ENCODE measurements at places on chromosomes 12 and 14.
A peak's percentile ranks its signal among the peaks of the same experiment; 100 is the strongest.

GRCh38 chr14:60331201-60332045 lies 82.4 kb downstream of the PPM1A start:
- peak; percentile 89 for DNase-seq

GRCh38 chr14:72663956-72664650 lies 229.8 kb downstream of the DPF3 start:
- no peak for DNase-seq

DNA sequence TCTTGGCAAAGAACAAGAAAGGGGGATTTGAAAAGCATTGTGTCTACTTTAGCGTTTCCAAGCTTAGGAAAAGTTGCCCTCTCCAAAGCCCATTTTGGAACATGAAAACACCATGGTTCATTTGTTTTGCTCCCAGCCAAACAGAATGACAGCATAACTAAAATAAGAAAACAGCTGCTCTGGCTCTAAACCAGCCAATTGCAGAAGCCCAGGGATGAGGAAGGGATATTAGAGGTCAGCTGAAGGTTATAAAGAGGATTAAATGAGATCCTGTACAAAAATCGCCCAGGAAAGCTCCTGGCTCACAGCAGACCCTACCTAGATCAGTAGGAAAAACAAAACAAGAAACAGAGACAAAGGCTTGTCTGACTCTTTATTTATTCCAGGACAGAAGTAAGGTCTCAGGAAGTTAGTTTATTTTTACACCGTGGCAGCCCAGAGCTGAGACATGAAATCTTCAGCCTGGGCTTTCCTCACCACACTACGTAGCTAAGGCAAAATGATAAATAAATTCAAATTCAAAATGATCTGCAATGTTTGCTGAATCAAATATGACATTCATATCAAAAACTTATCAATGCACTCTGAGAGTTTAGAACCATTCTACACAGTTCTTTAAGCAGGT lies 25.9 kb downstream of the SPX start:
- no peak for DNase-seq

DNA sequence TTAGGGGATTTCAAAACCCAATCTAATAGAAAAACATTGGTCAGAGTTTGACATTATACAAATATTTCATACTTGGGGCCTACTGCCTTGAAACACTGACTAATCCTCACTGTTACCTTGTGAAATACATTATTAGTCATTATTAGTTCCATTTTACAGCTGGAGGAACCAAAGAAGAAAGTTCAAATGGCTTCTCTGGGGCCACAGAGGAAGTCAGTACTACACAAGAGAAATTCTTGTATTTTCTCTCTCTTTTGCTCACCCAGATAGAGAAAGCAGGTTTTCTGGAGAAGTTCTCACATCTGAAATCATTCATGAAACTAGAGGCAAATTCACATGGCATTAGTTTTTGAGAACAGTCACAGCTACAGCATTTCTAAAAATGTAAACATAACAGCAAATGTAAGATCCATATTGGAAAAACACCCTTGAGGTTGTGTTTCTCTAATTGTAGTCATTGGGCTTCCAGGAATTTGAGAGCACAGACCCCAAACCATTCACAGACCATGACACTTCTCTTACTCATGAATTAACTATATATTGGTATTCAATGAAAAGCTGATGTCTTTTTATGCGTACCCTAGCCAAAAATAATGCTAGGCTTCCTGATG lies 83.0 kb downstream of the LLPH start:
- no peak for DNase-seq

DNA sequence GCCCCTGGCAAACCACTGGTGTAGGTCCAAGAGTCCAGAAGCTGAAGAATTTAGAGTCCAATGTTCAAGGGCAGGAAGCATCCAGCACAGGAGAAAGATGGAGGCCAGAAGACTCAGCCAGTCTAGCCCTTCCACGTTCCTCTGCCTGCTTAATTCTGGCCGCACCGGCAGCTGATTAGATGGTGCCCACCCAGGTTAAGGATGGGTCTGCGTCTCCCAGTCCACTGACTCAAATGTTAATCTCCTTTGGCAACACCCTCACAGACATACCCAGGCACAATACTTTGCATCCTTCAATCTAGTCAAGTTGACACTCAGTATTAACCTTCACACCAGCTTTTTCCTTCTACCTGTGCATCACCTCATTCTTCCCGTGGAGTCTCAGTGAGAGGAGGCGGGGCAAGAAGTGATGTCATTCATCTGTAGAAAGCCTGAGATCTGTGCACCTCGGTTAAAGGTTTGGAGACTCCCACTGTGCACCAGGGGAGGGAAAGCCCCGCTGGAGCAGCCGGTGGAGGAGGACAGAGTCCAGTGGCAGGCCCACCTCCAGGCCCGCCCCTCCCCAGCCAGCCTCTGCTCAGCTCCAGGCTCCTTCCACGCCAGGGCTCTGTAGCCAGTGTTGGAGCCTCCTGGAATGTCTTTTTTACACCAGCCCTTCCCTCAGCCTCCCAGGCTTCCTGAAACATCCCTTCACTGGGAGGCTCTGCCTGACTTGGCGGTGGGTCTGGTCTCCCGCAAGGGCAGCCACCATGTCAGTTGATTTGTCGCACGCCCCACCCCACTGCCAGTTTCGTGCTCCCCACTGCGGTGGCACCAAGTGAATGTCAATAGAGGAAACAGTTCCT lies 80.1 kb upstream of the DYNC1H1 start:
- DNase-seq, result no peak

DNA sequence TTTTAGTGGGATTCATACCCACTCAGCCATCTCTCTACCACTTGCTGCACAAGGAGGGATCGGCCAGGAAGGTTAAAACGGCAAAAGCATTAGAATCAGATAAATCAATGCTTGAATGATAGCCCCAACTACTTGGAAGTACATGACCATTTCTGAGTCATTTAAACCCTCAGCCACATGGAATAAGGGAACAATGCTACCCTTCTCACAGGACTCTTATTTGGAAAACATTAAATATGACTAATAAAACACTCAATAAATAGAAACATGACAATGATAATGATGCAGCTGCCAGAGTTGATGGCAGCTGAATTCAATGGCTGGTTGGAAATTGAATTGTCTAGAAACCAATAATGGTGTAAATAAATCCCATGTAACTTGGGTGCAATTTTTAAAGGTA lies 165.4 kb downstream of the FLRT2 start:
- DNase-seq, result no peak

GRCh38 chr12:26694402-26694801 lies 138.6 kb downstream of the ITPR2 start:
- DNase-seq, result no peak

DNA sequence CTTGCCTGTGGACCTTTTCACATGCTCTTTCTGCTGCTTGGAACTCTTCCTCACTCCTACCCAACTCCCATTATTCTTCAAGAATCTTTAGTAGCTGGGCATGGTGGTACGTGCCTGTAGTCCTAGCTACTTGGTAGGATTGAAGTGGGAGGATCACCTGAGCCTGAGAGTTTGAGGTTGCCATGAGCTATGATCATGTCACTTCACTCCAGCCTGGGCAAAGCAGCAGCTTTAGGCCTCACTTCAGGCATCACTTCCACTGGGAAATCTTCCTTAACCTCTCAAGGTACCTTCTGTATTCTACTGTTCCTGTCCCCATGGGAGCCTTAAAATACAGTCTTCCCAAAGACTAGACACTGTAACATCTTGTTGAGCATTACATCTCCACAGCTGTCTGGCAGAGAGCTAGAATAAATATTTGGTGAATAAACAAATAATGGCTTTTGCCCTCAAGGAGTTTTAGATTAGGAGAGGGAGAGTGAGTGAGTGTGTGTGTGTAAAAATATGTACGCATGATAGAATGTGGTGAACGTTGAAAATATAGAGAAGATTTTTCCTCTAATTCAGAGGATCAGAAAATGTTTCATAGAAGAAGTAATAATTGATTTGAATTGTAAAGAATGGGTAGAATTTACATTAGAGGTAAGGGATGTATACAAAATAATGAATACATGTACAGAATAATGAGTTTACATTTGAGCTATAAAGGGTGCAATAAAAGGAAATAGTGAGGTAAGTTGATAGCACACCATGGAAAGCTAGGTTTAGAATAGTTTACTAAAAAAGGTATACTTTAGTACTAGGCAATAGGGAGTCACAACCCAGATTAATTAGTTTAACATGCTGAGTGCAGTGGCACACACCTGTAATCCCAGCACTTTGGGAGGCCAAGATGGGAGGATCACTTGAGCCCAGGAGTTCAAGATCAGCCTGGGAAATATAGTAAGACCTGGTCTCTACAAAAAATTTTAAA lies 29.2 kb upstream of the BMAL2 start:
- DNase-seq, result no peak

DNA sequence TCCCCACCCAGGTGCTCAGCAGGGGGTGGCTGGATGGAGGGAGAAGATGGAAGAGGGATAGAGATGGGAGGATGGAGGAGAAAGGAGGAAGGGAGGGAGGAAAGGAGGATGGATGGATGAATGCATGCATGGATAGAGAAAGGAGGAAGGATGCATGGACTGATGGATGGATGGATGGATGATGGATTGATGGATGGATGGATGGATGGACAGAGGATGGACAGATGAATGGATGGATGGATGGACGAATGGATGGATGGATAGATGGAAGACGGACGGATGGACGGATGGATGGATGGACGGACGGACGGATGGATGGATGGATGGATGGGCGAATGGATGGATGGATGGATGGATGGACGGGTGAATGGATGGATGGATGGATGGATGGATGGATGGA lies 64.1 kb downstream of the NCOR2 start:
- DNase-seq, result no peak

DNA sequence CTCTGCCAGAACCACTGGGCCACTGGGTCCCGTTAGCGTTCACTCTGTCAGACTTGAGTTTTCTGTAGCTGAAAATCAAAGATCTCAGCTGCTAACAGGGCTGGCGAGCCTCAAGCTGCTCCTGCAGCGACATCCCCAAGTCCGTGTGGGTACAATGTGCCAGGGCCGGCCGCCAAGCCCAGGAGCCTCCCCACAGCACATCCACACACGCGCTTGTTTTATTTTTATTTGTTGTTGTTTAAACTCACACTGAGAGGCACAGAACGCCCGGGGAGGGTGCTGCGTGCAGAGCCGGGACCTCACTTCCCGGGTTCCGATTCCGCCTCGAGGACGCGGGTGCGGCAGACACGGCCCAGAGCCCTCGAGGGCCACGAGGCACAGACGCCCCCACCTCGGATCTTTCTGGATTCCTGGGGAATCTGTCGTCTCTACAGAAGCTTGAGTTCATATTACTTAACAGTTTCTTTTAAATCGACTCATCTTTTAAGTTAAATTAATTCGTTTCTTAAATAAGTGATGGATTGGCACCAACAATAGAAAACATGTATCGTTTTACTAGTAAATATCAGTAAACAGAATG lies 9.3 kb downstream of the GALNT9 start:
- DNase-seq, result no peak

GRCh38 chr12:95838125-95838524 lies 20.6 kb upstream of the SNRPF start:
- no peak for DNase-seq

Data from activated CD8-positive, alpha-beta T cell treated with anti-CD3 and anti-CD28 coated beads, Interleukin-2, amount 10 ng/mL, durations not matched to agents 7 days and 5 days (primary cell).